ENCODE measurements at places on chromosomes 7 and 10.

DNA sequence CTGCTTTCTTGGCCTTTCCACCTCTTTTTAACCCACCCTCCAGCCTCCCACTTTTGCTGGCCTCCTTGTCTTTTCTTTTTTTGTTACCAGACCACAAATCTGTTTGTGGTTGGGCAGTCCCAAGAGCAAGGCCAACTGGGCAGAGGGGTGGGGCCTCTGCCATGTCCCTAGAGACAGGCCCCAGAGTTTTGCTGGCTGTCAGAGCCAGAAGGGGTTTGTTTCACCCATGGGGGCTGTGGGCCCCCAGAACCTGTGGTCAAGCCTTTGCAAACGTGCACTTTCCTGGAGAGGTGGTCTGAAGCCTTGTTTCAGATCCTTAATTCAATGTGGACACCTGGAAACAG lies 10.3 kb downstream of the ZMIZ1 start:
- no peak for DNase-seq

DNA sequence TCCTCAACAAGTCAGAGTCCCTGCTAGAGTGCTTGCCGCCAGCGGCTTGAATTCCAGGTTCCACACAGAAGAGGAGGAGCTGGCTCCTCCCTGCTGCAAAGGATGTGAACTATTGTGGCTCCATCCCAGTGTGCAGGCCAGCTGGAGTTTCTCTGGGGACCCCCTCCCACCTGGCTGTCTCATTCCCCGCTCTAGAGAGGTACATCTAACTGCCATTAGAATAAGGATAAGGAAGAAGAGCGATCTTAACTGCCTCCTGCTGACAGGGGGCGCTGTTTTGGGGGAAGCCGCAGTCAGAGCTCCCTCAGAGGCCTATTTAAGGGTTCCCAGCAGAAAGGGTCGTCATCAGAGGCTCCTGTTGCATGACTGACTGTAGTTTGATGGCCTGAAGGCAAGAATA lies 40.8 kb upstream of the HECW1 start:
- DNase-seq, result no peak

DNA sequence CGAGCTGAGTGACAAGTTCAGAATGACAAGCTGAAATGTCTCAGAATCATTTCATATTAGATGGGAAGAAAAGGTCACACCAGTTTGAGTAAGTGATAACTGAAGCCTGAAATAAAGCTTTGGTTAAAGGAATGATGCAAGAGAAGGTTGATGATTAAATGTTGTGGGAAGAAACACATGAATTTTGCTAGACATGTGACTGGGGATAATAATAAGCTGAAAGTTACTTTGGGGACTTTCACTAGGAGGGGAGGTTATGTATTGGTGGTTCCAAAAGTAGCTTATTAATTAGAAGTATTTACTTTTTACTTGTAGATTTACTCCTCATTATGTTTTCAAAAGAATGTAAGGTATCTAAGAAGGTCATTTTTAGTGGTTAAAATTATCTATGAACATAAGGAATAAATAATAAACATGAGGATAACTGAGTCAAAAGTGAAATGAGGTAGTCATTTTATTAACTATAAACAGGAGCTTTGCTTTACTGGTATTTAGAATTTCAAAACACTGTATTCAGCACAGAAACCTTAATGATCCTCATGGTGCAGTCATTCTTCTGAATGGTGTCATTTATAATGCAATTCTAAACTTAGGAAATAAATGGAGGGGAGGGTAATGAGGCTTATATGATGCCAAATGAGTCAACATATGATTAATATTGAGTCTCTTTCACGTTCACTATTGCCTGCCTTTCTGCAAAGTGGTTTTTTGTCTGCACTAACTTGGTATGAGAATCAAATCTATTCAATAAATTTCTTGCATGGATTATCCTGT lies 63.7 kb downstream of the PRKG1 start:
- DNase-seq, result no peak

DNA sequence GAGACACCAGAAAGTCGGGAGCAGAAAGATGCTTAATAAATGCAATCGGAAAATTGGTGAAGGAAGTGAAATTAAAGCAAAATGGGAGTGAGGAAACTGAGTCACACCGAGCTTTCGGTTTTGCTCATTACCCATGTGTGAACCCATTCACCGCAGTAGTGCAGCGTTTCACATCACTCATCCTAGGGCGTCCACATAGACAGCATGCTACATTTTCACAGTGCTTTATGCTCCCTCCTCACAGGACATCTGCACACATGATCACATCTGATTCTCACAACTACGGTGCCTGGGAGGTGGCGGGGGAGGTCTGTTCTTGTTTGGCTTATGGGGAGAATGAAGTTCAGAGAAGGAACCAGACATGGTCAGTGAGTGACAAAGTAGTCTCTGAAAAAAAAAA lies 36.6 kb upstream of the ATP6V0A4 start:
- no peak for DNase-seq

DNA sequence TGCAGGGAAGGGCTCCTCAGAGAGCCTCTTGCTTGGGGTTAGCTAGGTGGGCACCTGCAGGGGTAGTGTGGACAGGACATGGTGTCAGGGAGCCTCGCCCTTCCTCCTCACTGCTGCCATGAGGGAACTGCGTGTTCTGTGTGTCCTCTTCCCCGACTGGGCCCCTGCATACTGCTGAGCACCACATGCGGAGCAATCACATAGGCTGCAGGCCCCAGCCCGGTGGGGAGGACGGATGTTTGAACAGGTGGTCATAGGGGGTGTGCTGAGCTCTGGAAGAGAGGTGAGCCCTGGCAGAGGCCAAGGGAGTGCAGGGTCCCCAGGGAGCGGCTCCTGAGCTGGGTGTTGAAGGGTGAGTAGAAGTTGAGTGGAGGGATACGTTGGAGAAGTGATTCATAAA lies 48.3 kb upstream of the ZMIZ2 start:
- DNase-seq, result no peak

GRCh38 chr7:120984406-120984805 lies 4.1 kb upstream of the CPED1 start:
- no peak for DNase-seq

DNA sequence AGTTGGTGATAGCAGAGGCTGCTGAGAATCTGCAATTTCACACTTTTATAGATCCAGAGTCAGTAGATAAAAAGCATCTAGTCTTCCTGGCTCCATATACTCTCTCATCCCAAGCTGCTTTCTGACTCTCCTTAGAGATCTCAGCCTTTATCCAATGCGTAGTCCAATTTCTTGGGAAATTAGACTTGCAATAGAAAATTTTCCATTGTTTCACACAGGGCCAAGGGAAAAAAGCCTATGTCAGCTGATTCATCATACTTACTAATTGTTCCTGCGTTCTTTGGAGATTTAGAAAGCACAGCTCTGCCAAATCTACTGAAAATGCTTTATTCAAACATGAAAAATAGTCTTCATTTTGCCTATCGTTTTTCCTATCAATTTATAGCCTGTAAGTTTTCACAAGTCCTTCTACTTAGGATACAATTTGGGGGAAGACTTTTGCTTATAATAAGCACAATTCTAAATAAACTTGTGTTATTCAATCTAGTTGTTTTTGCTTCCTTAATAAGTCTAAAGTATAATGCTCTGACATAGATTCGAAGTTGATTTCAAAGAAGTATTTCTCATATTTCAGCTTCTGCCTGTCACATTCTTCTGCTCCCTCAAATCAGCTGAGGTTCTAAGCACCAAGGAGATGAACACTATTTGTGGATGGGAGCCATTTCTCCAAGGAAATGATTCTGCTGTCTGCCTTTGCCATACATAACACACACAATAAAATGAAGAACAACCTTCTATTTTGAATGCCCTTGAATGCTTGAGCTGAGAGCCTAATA lies 165.4 kb downstream of the ADAM12 start:
- DNase-seq, result no peak

- DNase-seq, result no peak
These were observed 42.9 kb upstream of the IKZF1 start for GRCh38 chr7:50261593-50261992.

- DNase-seq, result no peak
These were observed 84.1 kb upstream of the PPIF start for GRCh38 chr10:79262959-79263746.

GRCh38 chr7:132004529-132004928 lies 448.1 kb upstream of the PODXL start:
- DNase-seq, result no peak

DNA sequence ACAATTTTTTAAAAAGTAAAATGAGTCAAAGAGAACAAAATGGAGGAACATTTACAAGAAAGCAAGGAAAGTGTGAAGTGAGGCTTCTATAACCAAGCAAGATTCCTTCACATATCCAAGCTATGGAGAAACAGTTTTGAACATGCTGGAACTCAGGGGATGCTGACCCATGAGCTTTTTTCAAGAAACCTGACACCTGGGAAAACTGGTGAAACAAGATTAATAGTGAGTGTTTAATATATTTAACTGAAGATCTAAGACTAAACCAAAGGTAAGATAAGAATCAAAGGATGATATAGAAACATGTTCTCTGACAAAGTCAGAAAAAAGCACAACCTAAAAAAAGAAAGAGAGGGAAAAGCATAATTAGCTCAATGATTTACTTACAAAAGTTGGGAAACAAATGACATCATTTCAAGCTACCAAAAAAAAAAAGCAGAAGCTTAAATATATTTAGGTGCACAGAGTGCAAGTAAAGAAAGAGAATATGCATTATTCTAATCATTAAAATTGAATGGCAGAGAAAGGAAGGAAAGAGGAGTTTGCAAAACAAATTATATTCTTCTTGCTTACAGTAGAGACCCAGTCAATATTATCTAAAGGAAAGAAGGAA lies 24.9 kb downstream of the C7orf25 start:
- DNase-seq, result no peak

DNA sequence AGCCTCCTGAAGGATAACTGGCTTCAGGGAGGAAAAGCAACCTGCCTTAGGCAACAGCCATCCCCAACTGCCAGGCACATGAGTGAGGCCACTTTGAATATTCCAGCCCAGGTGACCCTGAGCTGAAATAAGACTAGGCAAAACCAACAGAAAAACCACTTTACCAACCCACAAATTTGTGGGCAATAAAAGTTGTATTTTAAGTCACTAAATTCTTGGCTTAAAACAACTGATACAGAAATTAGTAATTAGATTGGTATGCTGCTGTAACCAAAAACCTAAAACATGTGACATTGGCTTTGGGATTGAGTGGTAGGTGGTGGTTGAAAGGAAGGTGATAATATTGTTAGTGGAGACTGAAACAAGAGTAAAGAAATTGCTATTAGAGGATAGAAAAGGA lies 39.9 kb downstream of the ABCB4 start:
- no peak for DNase-seq

GRCh38 chr10:77853256-77853655 lies 73.3 kb downstream of the DLG5 start:
- DNase-seq, result no peak

- no peak for DNase-seq
These were observed 31.2 kb downstream of the JCAD start for GRCh38 chr10:30028006-30028737.

DNA sequence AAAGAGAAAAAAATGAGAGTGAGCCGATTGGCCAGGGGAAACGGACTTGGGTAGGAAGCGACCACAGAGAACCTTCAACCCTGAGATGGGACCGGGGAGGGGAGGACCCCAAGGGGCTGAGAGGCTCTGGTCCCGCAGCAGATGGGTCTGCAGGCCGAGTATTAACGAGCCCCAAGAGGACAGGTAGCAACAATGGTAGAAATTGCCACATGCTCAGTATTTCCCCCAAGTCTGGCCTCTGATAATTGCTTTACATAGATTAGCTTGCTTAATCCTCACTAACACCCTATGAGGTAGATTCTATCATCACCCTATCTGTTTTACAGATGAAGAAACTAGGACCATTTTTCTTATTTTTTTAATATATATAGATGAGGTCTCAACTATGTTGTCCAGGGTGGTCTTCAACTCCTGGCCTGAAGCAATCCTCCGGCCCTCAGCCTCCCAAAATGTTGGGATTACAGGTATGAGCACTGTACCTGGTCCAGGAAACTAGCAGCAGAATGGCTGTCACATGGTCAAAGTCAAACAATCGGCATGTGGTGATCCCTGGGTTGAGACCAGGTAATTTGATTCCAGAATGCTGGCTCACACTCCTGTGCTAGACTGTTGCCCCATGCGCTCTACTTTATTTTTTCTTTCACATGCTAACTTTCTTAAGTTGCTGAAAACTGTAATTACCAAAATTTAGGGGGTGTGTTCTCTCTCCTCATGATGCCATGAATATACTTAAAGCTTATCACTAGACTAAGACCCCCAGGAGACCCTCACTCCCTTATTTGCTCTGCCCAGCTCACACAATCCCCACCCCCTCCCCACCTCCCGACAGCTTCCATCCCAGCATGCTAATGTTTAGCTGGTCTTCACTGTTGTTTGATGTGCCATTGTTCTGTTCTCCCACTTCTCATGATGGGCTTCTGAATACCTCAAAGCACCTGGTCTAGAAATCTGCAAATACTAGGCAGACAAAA lies 67.9 kb upstream of the AFAP1L2 start:
- no peak for DNase-seq

- no peak for DNase-seq
These were observed 41.4 kb upstream of the GTF2I start for GRCh38 chr7:74615933-74616780.

- DNase-seq, result no peak
These were observed 97.6 kb downstream of the SUGCT start for GRCh38 chr7:40232242-40232893.

GRCh38 chr7:54719974-54720373 lies 39.0 kb downstream of the SEC61G start:
- DNase-seq, result no peak

DNA sequence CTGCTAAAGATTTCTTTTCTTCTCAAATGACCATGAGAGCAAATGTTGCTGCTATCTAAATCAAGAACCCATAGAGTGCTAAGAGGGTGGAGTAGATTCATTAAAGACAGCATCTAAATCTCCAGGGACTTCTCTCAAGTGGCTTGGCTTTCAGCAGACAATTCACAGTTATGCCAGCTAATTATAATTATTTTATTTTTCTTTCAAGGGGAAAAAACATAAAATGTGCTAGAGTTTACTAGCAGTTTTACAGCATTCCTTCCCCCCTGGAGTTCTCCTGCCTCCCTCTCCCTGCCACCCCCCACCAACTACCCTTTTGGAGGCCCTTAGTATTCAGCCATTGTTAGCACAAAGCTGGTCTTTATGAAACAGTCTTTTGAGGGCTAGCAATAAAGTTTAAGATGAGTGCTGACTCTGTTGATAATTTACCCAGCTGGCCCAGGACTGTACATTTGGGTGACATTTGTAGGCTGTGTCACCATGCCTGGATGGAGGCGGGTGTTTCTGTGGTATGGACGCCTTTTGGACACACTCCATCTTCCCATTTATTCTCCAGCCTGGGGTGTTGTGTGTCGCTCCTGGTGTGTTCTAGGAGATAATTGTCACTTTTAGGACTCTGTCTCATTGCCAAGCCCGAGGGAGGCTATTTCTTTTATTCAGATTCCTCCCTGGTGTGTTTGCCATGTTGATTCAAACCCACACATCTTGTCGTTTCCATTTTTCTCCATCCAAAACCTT lies 160.2 kb downstream of the CREB5 start:
- DNase-seq, result no peak

- no peak for DNase-seq
These were observed 122.5 kb upstream of the CDK13 start for GRCh38 chr7:39827571-39827970.

GRCh38 chr7:30688718-30689221 lies 6.5 kb upstream of the CRHR2 start:
- no peak for DNase-seq

- no peak for DNase-seq
These were observed 709.4 kb downstream of the AUTS2 start for GRCh38 chr7:70307544-70308106.

All from nucleus accumbens (tissue), 56 donors.